ENCODE measurements at places on chromosomes 5 and 9.

DNA sequence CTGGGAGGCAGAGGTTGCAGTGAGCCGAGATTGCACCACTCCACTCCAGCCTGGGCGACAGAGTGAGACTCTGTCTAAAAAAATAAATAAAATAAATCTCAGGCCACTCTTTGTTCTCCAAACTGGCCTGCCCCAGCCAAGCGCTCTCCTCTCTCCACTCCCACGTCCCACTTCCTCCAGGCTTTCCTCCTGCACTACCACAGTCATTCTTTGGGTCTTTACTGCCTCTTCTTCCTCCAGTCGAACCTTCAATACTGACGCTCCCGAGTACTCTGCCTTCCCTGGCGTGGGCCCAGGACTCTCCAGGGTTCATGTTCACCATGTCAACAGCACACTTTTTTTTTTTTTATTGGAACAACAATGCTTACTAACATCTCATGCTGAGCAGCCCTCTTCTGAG is 23.9 kb downstream of the RNF130 start:
- DNase-seq, result peak; percentile 58

GRCh38 chr9:124784509-124784908 is 7.6 kb downstream of the OLFML2A start:
- DNase-seq, result no peak

DNA sequence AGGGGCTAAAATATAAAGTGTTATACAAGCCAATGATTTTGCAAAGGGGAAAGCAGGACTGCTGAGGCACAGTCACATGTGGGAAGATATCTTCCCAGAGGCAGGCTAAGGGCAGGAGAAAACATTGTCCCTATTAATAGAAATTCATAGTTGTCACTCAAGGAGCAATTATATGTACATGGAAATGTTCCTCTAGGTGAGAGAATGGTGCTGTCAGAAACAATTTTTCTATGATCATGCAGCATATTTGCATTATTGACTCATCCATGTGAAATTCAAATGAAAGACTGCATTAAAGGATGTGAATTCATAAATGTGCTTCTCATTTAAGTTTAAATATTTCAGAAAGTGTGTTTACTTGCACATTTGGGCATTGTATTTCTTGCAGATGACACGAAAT is 775.9 kb upstream of the CDH9 start:
- DNase-seq, result no peak

DNA sequence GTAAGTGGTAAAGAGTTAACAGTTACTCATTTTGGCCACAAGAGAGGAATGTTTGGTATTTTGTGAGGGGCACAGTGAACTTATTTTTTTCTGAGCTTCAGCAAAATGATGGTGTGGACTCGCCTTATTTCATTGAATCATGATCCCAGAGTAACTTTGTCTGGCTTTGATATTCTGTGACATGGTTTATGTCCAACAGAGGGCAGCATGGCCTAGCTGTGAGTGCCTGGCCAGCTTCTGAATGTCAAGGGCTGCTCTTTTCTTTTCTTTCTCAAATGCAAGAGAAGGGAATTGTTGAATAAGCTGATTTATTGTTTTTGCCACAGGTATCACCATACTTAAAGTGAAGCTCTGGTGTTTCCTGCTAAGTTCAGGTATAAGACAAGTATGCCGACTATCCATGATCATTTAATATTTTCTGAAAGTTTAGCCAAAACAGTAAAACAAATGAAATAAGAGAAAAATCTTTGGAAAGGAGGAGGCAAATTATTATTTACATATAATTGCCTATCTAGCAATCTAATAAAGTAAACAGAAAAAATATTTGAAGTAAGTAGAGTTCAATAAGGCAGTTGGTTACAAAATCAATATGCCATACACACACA is 31.7 kb downstream of the MRPL22 start:
- peak; percentile 11 for DNase-seq

DNA sequence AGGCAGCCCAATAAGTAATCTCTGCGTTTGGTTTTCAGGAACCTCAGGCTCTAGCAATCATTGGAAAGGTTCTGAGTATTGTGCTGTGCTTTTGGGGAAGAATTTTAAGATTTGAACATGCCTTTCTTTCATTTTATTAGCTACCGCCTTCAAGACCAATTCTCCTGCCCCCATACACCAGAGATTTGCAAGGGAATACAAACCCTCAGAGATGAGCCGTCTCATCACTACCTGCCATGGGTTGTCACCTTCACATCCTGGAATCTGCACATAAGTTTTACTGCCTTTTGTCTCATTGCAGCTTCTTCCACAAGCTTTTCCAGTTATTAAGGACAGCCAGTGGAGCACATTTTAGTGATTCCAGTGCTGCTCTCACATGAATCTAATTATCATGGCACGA is 11.7 kb upstream of the TMED7 start:
- no peak for DNase-seq

GRCh38 chr9:133785753-133786370 is 47.7 kb upstream of the SARDH start:
- DNase-seq, result no peak

DNA sequence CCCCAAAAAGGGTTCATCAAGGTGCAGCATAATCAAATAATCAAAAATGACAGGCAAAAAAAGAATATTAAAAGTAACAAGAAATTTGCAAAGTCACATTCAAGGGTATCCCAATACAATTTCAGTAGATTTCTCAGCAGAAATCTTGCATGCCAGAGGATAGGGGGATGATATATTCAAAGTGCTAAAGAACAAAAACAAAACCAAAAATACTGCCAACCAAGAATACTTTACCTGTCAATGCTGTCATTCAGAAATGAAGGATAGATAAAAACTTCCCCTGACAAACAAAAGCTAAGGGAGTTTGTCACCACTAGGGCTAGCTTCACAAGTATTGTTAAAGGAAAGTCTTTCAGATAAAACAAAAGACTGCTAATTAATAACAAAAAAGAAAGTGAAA is 68.7 kb upstream of the EDIL3 start:
- no peak for DNase-seq

- DNase-seq, result peak; percentile 14
Observed at GRCh38 chr9:5389109-5389732, 48.5 kb downstream of the PLGRKT start.

DNA sequence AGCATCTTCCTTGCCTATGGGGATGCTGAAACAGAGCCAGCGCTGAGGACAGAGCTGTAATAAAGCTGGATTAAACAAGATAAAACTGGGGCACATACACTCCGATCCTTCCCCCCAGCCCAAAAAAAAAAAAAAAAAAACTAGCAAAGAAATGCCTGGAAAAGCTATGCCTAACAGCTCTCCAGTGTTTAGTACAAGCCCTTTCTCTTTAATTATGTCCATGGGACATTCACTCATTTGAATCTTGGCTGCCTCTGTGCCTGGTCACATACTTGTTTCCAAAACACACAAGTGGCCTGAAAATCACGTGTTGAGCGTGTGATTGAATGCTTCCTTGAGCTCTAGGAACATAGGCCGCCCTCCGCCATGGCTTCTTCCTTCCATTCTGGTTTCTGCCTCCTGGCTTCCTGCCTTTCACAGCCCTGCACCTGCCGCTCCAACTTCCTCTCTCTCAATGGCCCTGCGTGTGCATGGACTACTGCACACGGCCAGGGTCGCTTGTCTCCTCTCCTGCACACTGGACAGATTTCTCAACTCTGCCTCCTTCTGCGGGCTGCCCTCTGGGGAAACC is 111.0 kb upstream of the RETREG1 start:
- DNase-seq, result peak; percentile 44

GRCh38 chr9:86079865-86080469 is 19.4 kb downstream of the GOLM1 start:
- DNase-seq, result no peak

DNA sequence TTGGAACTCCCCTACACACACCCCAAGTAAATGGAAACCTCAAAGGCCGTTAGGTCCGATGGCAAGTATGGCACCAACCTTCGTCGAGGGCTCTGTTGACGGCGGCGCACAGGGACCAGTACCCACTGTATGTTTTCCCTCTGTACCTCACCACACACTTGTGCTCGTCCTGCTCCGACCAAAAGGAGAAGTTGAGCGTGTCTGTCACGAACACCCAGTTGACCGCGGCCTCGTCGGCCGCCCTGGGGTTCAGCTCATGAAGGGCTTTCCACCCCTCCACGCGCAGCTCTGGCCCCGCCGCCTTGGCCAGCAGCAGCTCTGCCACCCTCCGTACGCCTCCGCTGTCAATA is 24.0 kb downstream of the HNRNPK start:
- peak; percentile 85 for DNase-seq

- no peak for DNase-seq
Observed at GRCh38 chr5:112549127-112549526, 130.1 kb upstream of the EPB41L4A start.

GRCh38 chr5:65867542-65868195 is 58.7 kb upstream of the ERBIN start:
- no peak for DNase-seq

GRCh38 chr5:38790891-38791290 is 54.9 kb upstream of the OSMR start:
- no peak for DNase-seq

GRCh38 chr9:121059513-121059912 is 9.4 kb upstream of the C5 start:
- no peak for DNase-seq

DNA sequence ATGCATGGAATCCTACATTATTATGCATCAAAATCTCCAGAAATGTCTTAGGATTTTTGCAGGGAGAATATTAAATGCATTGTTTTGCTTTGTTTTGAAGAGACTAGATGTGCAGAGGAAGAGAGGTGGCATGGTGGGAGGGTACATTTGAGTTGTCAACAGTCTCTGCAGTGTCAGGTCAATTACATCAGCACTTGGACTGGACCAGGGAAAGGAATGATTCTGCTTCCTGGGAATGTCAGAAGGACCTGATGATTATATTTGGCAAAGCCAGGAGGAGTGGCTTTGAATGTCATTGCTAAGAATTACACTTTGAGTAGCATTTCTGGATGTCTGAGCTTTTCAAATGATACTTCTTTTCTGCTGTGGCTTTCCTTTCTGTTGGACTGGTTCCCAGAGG is 17.5 kb upstream of the TMEFF1 start:
- no peak for DNase-seq

DNA sequence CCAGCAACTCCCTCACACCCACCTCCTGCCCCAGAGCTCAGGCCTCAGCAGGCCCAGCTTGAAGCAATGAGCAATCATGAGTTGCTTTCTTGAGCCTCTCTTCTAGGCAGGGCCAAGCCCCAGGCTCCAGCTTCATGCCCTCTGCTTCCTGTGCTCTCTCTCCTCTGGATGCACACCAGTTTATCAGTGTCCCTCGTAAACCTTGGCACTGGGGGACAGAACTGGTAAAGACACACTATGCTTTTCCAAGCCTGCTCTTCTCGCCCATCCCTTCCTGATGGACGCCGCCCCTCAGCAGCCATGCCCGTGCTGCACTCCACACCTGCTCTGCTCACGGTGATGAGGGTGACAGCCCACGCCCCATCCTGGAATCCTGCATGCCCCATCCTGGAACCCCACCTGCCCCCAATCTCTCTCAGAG is 49.4 kb upstream of the ORM1 start:
- no peak for DNase-seq

- DNase-seq, result no peak
Observed at GRCh38 chr9:135217836-135218235, 130.4 kb downstream of the OLFM1 start.

GRCh38 chr9:75830303-75830702 is 60.2 kb upstream of the PCSK5 start:
- no peak for DNase-seq

DNA sequence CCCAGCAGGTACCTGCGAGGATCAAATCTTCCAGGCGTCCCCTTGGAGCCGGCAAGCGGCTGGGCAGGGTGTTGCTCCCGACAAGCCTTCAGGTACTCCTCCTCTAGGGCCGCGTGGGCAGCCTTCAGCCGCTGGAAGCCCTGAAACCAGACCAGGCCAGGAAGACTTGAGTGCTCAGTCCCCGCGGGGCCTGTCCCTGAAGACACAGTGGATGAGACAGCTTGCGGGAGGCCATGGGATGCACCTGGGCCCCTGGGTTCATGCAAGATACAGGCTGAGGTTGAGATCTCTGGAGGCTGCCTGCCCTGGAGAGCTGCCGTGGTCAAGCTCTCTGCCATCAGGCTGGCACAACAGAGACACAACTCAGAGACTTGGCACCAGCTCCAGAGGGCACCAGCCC is 25.4 kb downstream of the AKNA start:
- no peak for DNase-seq

DNA sequence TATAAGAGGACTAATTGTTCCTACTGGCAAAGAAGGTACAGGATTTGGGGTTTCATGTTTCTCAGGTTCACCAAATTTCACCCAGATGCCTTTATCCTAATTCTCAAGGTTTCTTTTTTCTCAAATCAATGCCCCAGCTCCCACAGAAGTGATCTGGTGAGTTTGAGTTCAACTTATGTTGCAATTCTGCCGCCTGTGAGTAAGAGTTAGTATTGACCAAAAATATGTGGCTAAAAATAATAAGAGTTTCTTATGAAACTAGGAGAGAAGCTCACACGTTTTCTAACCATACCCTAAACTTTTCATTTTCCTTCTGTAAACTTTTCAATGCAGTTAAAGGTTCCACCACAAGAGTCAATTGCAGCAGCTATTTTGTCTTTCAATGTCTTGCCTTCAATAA is 15.1 kb downstream of the SLCO6A1 start:
- DNase-seq, result peak; percentile 44

DNA sequence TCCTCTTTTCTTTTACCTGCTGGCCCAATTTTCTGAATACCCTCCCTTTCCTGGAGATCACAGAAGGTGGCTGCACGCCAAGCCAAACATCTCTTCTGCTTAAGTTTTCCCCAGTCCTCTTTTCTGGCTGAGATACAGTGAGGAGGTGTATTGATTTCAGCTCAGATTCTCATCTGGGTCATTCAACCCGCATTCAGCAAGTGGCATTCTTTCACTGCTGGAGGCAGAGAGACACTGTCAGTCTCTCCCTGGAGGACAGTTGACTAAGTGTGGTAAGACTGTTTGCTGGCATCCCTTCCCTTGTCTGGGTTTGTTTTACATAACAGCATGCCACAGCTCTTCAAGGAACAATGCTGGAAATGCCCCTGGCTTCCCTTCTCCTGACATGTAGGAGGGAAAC is 60.5 kb downstream of the GABRG2 start:
- no peak for DNase-seq

- DNase-seq, result no peak
Observed at GRCh38 chr5:138458384-138458783, 6.9 kb upstream of the EGR1 start.

DNA sequence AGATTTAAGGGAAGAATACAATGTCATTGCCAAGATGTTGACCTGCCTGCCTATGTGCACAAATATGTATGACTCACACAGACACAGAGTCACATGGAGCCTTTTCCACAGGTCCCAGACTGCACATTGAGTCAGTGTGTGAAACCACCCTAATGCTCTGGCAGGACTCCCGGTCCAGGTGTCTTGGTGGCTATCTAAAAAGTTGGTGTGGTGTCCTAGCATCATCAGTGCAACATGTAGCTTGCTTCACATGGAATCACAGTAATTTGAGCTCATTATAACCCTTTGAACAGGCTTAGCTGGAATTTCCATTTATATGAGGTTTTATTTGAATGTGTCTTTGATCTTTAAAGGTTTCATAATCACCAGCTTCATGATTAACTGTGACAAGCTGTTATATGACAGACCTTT is 10.7 kb downstream of the IFNA5 start:
- peak; percentile 17 for DNase-seq

All from suppressor macrophage (primary cell).